DMS153 (cell line): ENCODE measurements at places on chromosomes 1 and 21.
A peak's percentile ranks its signal among the peaks of the same experiment; 100 is the strongest.

DNA sequence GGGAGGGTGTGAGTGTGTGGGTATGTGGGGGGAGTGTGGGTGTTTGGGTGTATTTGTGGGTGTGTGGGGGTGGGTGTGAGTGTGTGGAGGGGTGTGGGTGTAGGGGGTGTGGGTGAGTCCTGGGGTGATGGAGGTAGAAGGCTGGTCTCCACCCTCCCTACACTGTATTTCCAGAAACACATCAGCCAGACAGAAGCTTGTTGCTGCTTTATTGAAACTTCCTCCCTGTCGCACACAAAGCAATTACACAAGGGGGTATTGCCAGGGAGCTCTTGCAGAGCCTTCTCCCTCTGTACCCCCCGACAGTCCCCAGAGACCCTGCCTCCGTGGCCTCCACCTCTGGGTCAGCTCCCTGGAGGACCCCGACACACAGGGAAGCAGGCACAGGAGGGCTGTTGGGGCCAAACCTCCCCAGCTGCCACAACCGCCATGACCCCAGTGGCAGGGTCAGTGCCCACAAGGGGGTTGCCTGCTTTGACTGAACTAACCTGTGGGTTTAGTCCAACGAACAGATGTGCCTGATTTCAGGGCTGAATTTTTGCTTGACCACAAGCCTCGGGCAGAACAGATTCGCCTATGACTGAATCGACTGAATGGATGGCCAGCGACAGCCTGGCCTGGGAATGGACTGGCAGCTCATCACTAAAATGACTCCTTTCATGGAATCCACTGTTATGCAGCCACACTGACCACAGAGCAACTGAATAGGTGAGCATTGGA is 9.1 kb upstream of the MATN1 start:
- no peak for DNase-seq

DNA sequence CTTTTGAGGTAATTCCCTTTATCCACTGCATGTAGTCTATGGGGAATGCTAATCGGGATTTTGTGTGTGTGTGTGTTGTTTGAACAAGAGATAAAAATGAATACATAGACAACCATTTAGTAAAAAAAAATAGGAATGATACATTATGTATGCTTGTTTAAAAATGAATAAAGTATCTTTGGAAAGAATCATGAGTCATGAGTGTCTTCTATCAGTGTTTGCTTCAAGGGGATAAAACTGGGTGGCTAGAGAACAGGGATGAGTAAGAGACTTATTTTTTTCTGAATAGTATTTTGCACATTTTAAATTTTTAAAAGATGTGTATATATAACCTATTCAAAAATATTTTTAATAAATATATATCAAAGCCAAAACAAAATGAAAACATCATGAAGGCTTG is 839.4 kb upstream of the ADGRL4 start:
- no peak for DNase-seq

DNA sequence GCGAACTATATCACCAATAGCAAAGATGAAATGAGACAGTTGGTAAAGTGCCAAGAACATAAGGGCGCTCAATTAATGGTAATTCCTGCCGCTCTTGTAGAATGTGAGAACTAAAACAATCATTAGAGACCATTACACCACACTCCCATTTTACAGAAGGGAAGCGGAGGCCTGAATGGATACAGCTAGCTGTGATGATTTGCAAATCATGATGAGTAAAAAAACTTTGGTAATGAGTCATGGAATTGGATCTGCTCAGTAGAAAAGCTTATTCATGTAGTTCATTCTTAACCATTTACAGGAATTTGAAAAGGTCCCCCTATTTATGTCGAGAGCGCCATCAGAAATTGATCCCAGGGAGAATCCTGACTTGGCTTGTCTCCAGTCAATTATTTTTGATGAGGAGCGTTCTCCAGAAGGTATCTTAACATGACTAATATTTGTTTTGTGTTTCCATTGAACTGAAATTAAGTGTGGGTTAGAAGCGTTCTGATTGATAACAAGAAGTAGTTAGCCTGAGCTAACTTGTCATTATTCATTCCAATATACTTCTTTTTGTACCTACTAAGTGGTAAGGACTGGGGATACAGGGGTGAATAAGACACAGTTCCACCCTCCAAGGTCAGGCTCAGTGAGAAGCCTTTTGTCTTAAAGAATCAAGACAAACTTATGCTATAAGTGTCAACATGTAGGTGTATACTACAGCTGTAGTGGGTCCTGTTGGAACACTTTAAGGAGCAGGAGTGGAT is 812 bp downstream of the TTC4 start:
- no peak for DNase-seq

DNA sequence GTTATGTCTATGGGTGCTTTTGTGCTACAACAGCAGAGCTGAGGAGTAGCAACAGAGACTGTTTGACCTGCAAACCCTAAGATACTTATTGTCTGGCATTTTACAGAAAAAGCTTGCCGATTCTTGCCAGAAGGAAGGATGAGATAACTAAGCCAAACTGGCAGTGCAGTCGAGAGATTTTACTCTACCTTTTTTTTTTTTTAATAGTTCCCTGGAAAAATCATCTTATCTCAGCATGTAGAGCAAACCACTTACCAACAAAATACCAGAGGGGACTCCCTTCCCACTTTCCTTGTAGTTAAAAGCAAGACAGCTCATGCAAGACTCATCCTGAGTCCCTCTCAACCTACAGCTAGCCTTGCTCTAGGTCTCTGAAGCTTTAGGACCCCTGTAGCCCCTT is 132.9 kb downstream of the SYT2 start:
- no peak for DNase-seq

DNA sequence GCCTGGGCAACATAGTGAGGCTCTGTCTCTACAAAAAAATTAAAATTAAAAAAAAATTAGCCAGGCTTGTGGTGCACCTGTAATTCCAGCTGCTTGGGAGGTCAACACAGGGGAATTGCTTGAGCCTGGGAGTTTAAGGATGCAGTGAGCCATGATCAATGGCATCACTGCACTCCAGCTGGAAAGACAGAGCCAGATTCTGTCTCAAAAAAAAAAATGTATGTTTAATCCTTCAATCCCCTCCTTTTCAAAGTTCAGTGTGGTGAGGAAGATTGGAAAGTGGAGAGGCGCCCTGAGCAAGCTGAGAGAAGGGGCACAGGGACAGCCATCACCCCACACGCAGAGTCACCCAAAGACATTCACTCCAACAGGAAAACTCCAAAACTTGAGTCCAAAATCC is 97.7 kb upstream of the BACE2 start:
- no peak for DNase-seq

- DNase-seq = no peak
Observed at GRCh38 chr1:246437961-246438360, 69.1 kb downstream of the SMYD3 start.

- no peak for DNase-seq
Observed at GRCh38 chr1:116128664-116129063, 17.5 kb downstream of the MAB21L3 start.

DNA sequence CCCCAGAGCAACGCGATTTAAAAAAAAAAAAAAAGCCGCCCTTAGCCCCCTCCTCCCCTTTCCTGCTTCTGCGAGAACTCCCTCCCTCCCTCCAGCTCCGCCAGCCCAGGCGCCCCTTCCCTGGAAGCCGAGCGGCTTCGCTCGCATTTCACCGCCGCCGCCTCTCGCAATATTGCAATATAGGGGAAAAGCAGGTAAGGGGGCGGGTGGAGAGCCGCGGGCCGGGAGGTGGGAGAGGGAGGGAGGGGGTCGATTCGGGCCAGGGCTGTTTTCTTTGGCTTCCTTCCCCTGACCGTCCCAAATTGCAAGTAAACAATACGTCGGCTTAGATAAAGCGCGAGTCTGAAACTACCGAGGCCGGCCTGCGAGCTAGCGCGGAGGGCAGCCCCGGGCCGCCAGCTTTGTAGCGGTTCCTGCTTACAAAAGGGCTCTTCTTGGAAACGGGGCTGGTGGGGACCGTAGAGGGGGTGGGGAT is 408 bp downstream of the LMO4 start:
- no peak for DNase-seq

GRCh38 chr1:110190282-110190929 is 19.7 kb upstream of the KCNC4 start:
- DNase-seq = peak; percentile 62

GRCh38 chr21:31732597-31733550 is 956 bp upstream of the SCAF4 start:
- DNase-seq = peak; percentile 12

- no peak for DNase-seq
Observed at GRCh38 chr21:29299046-29299915, 559 bp downstream of the BACH1 start.

DNA sequence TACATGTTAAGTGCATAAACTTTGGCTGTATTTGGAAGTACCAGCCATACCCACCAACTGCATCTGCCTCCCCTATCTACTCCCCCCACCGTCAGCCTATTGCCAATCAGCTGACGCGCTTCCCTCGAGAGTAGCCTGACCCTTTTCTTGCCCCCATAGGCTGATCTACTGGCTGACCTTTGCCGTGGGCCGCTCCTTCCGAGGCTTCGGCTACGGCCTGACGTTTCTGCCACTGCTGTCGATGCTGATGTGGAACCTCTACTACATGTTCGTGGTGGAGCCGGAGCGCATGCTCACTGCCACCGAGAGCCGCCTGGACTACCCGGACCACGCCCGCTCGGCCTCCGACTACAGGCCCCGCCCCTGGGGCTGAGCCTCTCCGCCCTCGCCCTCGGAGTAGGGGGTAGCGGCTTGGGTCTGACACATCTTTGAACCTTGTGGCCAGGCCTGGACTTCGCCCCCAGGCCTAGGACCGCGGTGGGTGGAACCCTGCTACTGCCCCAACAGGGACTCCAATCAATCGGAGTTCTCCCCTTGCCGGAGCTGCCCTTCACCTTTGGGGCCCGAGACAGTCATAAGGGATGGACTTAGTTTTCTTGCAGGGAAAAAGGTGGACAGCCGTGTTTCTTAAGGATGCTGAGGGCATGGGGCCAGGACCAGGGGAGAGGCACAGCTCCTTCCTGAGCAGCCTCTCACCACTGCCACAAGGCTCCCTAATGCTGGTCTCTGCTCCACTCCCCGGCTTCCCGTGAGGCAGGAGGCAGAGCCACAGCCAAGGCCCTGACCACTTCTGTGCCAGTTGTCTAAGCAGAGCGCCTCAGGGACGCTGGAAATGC is 4.0 kb downstream of the GLMP start:
- peak; percentile 76 for DNase-seq

- DNase-seq = peak; percentile 53
Observed at GRCh38 chr1:226548256-226549093, at the start of gene STUM. TSS of gene STUM (plus strand) at chr1:226548764. CDS start at chr1:226548905, 141 bp downstream.

DNA sequence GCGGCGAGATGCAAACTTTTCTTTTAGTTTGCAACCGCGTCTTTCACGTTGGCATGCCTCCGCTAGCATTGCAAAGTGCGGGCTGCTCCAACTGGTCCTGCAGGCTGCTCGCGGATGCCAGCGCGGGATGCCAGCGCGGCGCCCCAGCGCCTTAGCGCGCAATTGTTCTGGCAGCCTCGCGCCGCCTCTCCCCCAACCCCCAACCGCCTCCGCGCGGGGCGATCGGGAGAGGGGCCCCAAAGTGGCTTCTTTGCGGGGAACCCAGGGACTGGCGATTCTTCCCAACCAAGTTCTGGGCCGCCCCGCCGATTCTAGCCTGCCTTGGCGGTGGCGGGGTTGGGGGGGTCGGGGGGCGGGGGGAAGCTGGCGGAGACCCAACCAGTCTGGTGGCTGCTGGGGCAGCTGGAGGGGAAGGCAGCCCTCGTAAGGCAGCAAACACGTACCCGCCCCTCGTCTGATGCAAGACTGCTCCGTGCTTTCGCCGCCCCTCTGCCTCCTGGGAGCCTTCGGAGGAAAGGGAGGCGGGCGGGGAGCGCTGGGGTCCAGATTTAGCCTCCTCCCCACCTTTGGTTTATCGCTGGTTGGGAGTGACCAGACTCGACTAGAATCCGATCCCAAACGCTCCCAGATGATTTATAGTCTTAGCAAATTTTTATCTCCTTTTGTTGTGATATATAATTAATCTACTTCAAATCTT is 756 bp downstream of the PHGDH start:
- DNase-seq = peak; percentile 13

DNA sequence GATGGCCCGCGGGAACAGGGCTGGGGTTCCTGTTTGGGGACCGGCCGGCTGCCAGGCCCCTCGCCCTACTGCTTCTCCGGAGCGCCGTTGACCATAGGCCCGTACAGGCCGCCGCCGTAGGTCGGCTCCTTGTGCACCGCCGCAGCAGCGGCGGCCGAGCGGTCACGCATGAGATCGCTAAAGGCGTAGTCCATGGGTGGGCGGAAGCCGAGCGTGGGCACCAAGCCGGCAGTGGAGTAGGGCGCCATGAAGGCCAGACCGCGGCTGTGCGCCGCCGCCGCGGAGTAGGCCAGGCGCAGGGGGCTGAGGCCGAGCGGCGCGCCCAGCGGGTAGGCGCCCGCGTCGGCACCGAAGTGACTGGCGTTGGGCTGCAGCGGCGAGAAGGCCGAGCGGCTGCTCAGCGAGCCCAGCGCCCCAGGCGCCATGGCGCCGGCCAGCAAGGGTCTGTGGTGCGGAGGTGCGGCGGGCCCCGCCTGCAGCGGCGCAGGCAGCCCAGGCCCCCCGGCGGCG is 4.6 kb downstream of the DMRTA2 start:
- no peak for DNase-seq

DNA sequence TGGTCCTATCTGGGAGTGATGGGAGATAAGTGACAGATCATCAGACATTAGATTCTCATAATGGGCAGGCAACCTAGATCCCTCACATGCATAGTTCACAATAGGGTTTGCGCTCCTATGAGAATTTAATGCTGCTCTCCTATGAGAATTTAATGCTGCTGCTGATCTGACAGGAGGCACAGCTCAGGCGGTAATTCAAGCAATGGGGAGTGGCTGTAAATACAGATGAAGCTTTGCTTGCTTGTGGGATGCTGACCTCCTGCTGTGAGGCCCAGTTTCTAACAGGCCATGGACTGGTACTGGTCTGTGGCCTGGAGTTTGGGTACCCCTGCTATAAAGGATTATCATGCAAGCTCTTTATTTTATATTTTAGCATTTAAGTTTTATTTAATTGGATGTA is 72.0 kb downstream of the ZMYM4 start:
- no peak for DNase-seq

DNA sequence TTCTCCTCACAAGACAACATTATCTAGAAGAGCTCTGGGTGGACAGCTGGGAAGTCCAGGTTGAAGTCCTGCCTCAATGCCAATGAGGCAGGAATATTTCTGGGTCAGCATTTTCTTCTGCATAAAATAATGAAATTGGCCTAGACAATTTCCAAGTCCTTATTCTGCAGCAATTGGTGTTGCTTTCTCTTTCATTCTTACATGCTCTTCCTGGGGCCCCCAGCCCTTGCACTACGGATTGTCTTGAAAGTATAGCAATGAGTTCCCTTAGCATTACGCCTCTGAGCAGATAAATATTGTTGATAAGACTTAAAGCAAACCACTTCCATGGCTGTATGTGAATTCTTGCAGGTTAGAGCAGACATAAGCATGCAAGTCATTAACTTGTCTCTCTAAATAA is 188.5 kb downstream of the TGFBR3 start:
- no peak for DNase-seq

DNA sequence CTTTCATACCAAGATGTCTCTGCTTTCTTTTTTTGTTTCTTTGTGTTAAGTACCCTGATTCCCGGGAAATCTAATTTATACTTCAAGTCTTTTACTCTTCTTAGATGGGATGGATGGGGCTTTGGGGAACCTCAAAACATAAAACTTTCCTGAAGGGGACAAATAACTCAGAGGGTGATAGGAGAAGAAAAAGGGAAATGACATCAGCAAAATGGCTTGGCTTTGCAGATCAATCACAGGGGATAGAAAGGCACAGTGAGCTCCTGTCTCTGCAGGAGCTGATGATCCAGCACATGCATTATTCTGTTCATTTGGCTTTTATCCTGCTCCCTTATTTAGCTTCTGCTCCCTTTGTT is 1.4 kb upstream of the CA14 start:
- DNase-seq = no peak
